ENCODE measurements at places on chromosomes 7 and 10. TPM values are rescaled to one million over a fixed set of nuclear protein-coding genes. Genes with fewer than 3 reads are reported as not detected.
A peak's percentile ranks its signal among the peaks of the same experiment; 100 is the strongest.

DNA sequence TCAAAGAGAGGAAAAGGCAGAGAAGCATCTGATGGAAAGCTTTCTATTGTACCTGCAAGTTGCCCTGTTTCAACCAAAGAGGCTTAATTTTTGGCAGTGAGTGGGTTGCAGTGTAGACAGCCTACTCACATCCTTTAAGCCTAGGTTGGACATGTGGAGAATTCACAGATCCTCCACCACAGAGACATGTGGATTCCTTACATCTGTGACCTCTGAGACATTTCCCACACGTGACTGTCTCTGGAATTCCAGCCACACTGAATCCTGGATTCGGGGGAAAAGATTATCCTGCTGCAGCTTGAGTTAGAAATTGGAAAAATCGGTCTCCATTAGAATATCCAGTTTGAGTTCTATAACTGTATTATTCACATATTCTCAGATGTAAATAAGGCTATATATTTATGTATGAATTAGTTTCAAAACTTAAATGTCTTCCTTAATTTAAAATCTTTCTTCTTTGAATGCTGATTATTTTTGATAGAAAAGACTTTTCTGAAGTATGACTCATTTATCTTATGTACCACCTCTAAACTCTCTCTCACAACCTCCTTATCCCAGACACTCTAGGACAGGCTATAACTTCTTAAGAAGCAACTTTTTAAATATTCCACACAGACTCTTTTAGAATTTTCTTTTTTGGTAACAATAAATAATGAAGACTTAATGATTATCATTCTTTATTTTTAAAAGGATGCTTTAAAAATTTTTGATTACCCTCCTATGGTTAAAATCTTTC, 123.3 kb downstream of the TWIST1 start:
- H3K27ac ChIP-seq, result no peak overlapping the region
- H3K4me3 ChIP-seq, result no peak overlapping the region
- H3K36me3 ChIP-seq, result no peaks in the 10 kb centered on the region
- no peaks in the 10 kb centered on the region for H3K27me3 ChIP-seq

- no peak for DNase-seq
- no peak overlapping the region for H3K27ac ChIP-seq
- no peak overlapping the region for H3K4me3 ChIP-seq
- H3K27me3 ChIP-seq, result peaks cover 15% of the 10 kb centered on the region
Measured at GRCh38 chr7:26049081-26049480, 102.9 kb upstream of the NFE2L3 start.

GRCh38 chr10:130368761-130369560, 232.8 kb downstream of the GLRX3 start:
- H3K27me3 ChIP-seq, result peaks cover 9% of the 10 kb centered on the region
- no peak overlapping the region for H3K4me3 ChIP-seq
- no peak overlapping the region for H3K27ac ChIP-seq
- no peaks in the 10 kb centered on the region for H3K4me1 ChIP-seq
- DNase-seq, result no peak

- no peaks in the 10 kb centered on the region for H3K27me3 ChIP-seq
- H3K4me1 ChIP-seq, result peaks cover 10% of the 10 kb centered on the region
- H3K36me3 ChIP-seq, result no peaks in the 10 kb centered on the region
- H3K27ac ChIP-seq, result no peak overlapping the region
- no peak for DNase-seq
- H3K4me3 ChIP-seq, result no peak overlapping the region
Measured at GRCh38 chr10:60817398-60817805, 39.1 kb downstream of the CDK1 start.

GRCh38 chr7:44217852-44218402, 17.1 kb downstream of the YKT6 start:
- H3K27ac ChIP-seq, result no peak overlapping the region
- no peaks in the 10 kb centered on the region for H3K27me3 ChIP-seq
- H3K4me3 ChIP-seq, result no peak overlapping the region
- no peaks in the 10 kb centered on the region for H3K36me3 ChIP-seq
- no peaks in the 10 kb centered on the region for H3K4me1 ChIP-seq

- H3K4me1 ChIP-seq, result peaks cover 42% of the 10 kb centered on the region
- DNase-seq, result no peak
- no peak overlapping the region for H3K27ac ChIP-seq
- H3K27me3 ChIP-seq, result no peaks in the 10 kb centered on the region
Measured at GRCh38 chr10:16440396-16441133, 3.8 kb downstream of the PTER start.

DNA sequence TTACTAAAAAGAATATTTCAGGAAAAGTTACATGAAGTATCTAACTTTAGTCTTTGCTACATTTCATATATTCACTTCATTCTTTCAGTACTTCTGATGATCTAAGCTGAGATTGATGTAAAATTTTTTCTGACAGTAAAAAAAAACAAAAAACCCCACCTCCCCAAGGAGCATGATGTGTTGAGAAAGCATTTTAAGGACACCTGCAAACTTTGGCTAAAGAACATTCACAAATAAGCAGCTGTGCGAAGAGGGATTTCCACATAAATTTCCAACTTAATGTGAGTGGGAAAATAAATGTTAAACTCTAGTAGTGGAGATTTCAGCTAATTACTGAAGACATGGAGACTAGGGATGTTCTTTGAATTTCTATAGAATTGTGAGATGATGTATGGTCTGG, 35.5 kb downstream of the DLD start:
- no peak overlapping the region for H3K27ac ChIP-seq
- no peak overlapping the region for H3K4me3 ChIP-seq
- H3K27me3 ChIP-seq, result no peaks in the 10 kb centered on the region
- peaks cover 47% of the 10 kb centered on the region for H3K4me1 ChIP-seq
- no peak for DNase-seq

OR2A7 gene
- 5.5 TPM for total RNA-seq

CCDC146 gene
- total RNA-seq, result 11.5 TPM

- no peak overlapping the region for H3K27ac ChIP-seq
- no peaks in the 10 kb centered on the region for H3K27me3 ChIP-seq
Measured at GRCh38 chr10:115942101-115942500, 330.9 kb downstream of the GFRA1 start.

- H3K36me3 ChIP-seq, result peaks cover 8% of the 10 kb centered on the region
- H3K4me1 ChIP-seq, result peaks cover 26% of the 10 kb centered on the region
- no peak overlapping the region for H3K27ac ChIP-seq
- DNase-seq, result peak; percentile 64
- H3K27me3 ChIP-seq, result no peaks in the 10 kb centered on the region
- H3K4me3 ChIP-seq, result peak overlapping the region; percentile 87
Measured at GRCh38 chr10:29734962-29735627, 100.3 kb upstream of the SVIL start.

GRCh38 chr10:131997366-131998049, 15.8 kb upstream of the BNIP3 start:
- H3K27ac ChIP-seq, result peak overlapping the region; percentile 39
- H3K4me1 ChIP-seq, result peaks cover 4% of the 10 kb centered on the region
- no peak for DNase-seq
- no peaks in the 10 kb centered on the region for H3K36me3 ChIP-seq
- H3K4me3 ChIP-seq, result no peak overlapping the region

GRCh38 chr10:13661256-13661655, 74.5 kb downstream of the PRPF18 start:
- no peak overlapping the region for H3K27ac ChIP-seq
- DNase-seq, result no peak
- H3K4me1 ChIP-seq, result peaks cover 3% of the 10 kb centered on the region
- H3K36me3 ChIP-seq, result no peaks in the 10 kb centered on the region
- H3K27me3 ChIP-seq, result no peaks in the 10 kb centered on the region

DNA sequence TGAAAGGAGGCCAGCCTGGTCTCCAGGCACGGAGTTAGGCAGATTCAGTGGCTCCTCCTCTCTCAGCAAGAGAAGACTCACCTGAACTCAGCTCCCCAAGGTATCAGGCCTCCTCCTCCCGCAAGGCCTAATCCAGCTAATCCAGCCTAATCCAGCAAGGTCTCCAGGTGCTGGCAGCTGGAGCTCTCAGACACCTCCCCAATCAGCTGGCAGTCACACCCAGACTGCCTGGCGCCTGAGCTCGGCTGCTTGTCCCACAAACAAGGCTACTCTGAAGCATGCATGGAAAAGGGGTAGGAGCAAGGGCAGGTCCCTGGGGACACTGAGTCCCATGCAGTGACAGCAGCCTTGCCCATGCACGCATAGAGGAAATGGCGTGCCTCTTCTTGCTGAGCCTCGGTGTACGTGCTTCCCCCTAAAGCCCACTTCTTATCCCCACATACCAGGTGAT, 3.3 kb upstream of the OPN4 start:
- no peak overlapping the region for H3K27ac ChIP-seq
- no peaks in the 10 kb centered on the region for H3K36me3 ChIP-seq
- no peak overlapping the region for H3K4me3 ChIP-seq
- H3K4me1 ChIP-seq, result no peaks in the 10 kb centered on the region
- no peak for DNase-seq

DNA sequence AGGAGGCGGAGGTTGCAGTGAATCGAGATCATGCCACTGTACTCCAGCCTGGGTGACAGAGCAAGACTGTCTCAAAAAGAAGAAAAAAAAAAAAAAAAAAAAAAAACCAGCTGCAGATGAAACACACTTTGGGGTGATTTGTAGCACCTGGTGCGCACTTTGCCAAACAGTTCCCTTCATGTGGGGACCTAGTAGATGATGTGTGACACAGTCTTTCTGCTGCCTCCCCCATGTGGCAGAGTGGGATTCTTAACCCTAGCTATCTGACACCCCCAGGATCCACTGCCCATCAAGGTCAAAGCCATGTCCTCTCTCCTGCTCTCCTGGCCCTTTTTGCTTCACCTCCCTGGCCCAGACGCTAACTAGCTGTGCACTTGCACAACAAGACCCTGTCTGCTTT, 52.1 kb upstream of the PDZD8 start:
- no peak overlapping the region for H3K27ac ChIP-seq
- no peak for DNase-seq
- no peak overlapping the region for H3K4me3 ChIP-seq
- H3K4me1 ChIP-seq, result no peaks in the 10 kb centered on the region
- no peaks in the 10 kb centered on the region for H3K36me3 ChIP-seq

- no peaks in the 10 kb centered on the region for H3K4me1 ChIP-seq
- H3K27me3 ChIP-seq, result no peaks in the 10 kb centered on the region
- no peaks in the 10 kb centered on the region for H3K36me3 ChIP-seq
- no peak overlapping the region for H3K27ac ChIP-seq
- no peak overlapping the region for H3K4me3 ChIP-seq
Measured at GRCh38 chr7:41292487-41292886, 410.4 kb downstream of the INHBA start.

- peaks cover 9% of the 10 kb centered on the region for H3K27me3 ChIP-seq
- H3K4me1 ChIP-seq, result no peaks in the 10 kb centered on the region
Measured at GRCh38 chr10:25142116-25142864, 32.5 kb upstream of the GPR158 start.

DNA sequence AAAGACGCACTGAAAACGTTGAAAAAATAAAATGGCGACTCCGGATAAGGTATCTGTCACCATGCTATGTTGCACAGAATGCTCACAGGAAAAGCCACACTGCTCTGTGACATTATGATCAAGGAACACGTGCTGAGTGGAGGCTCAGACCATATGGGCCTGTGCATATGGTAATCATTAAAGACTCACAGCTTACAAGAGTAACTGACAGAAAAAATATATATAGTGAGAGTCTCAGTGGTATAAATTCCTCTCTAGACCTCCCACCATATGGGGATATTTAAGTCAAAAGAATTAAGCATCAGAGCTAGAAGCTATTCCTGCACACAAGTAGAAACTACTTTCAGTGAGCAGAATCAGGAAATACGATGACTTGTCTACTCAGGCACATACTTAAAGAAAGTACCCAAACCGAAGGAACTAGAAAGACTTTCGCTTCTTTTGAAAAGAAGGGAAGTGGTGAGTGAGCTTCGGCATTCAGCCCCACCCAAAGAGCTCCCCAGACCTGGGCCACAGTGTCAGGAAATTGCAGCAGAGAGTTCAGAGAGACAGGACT, 65.1 kb upstream of the MPP7 start:
- no peaks in the 10 kb centered on the region for H3K27me3 ChIP-seq
- peak overlapping the region; percentile 85 for H3K4me3 ChIP-seq
- H3K4me1 ChIP-seq, result peaks cover 62% of the 10 kb centered on the region
- H3K27ac ChIP-seq, result peak overlapping the region; percentile 93
- H3K36me3 ChIP-seq, result no peaks in the 10 kb centered on the region

GRCh38 chr10:22340329-22341189, 4.7 kb upstream of the SPAG6 start:
- H3K27ac ChIP-seq, result peak overlapping the region; percentile 39
- H3K27me3 ChIP-seq, result peaks cover 74% of the 10 kb centered on the region
- peak; percentile 37 for DNase-seq
- peaks cover 12% of the 10 kb centered on the region for H3K36me3 ChIP-seq

- H3K27ac ChIP-seq, result no peak overlapping the region
- no peak overlapping the region for H3K4me3 ChIP-seq
- no peaks in the 10 kb centered on the region for H3K27me3 ChIP-seq
- H3K36me3 ChIP-seq, result no peaks in the 10 kb centered on the region
- no peaks in the 10 kb centered on the region for H3K4me1 ChIP-seq
Measured at GRCh38 chr7:82331234-82331633, 112.3 kb downstream of the CACNA2D1 start.

DNA sequence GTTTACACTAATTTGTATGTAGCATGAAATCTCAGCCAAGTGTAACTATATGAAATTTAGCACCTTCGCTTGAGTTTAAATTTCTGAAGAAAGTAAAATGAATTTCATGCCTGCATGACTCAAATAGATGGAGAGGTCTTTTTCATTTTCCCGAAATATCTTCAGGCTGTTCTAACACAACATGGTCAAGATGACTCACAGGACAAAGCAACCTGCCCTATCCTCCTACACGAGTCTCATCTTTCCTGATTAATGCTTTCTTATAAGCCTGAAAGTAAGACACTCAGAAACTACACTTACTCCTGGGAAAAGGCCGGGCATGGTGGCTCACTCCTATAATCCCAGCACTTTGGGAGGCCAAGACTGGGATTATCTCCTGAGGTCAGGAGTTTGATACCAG, 41.2 kb downstream of the CH25H start:
- H3K36me3 ChIP-seq, result no peaks in the 10 kb centered on the region
- H3K27me3 ChIP-seq, result peaks cover 8% of the 10 kb centered on the region
- H3K4me3 ChIP-seq, result no peak overlapping the region
- H3K4me1 ChIP-seq, result peaks cover 17% of the 10 kb centered on the region

DNA sequence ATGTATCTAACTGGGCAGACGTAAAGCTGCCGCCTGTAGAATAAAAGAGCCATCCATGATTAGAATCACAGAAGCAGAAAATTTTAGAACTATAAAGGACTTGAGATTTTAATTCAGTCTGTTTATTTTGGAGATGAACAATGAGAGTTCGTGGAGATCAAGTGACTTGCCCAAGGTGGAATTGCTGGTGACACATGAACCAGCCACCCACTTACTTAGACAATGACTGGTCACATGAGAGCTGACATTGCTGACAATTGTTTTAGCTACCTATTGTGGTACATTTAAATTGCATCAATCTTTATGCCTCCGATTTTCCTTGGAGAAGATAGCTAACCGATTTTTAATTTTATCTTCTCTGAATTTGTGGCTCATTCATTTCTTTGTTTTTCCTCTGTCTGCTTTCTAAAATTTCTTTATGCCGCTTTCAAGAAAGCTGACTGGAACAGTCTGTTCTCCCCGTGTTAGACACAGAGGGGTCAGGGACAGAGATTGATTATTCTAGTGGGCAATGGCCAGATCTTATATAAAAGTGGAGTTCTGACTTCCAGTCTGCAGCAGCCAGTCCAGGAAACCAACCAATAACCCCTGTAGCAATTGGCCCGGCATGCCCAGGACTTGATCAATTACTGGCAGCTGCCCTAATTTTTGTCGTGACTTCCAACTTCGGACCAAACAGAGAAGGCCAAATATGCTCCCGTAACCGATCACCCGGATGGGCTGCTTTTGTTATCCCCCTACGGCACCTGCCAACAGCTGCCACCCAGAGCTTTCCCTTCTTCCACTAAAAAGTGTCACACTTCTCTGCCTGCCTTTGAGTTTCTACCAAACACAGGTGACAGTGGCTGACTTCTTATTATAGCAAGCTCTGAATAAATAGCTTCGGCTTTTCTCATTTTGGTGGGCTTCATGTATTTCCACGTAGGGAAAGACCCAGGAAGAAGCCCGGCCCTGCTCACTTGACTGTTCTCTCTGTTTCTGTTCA, 241.6 kb downstream of the CAMK1D start:
- H3K4me3 ChIP-seq, result no peak overlapping the region
- H3K27ac ChIP-seq, result peak overlapping the region; percentile 77
- no peaks in the 10 kb centered on the region for H3K36me3 ChIP-seq
- no peak for DNase-seq
- H3K4me1 ChIP-seq, result peaks cover 85% of the 10 kb centered on the region

All from naive thymus-derived CD8-positive, alpha-beta T cell (primary cell).